ENCODE measurements at places on chromosomes 12 and 14.

DNA sequence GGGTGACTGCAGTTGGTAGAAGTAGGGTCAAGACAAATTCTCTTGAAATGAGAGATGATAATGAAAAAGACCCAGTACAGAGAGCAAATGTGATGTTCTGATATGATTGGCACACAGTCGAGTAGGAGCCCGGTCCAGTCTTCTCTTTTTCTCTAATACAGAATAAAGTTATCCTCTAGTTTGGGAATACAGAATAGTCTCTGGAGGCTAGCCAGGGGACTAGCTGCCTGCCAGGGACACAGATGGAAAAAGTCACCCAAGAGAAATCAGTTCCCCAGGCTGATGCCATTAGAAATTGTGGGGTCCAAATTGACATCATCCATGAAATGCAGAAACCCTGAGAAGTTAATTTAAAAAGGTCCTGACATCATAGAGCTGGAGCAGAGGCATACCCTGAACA lies 177.2 kb upstream of the NEDD1 start:
- DNase-seq: no peak

DNA sequence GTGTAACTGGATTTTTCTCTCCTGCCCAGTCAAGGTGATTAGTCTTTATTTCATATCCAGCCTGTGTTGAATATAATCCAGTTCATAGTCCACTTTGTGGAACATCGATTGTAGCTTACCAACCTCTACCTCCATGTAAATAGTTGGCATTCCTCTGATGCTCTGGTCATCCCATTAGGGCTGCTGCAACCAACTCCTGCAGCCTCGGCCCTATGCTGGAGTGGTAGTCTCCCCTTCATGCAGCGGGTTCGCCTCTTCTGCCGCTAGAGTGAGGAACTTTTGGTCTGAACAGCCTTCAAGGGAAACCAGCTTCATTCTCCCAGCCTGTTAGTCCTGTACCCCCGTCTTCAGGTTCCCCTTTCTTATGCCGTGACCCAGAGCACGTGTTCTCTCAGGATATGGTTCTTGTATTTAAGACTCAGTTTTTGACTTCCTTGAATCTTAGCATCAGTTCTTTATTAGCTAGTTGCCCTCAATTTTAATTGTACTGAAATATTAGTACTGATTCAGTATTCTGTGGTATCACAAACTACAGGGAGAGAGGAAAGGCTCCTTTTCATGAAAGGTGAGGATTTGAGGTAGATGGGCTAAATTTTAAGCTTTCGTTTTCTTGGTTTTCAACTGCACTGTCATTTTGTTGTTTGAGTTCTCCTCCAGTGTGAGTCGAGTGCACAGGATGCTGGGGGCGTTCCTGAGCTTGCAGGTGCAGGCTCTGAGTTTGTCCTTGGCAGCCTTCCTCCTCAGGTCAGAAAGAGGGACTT lies 33.2 kb downstream of the ZNF664 start:
- DNase-seq: no peak

GRCh38 chr14:59150990-59151389 lies 37.5 kb upstream of the DAAM1 start:
- no peak for DNase-seq

DNA sequence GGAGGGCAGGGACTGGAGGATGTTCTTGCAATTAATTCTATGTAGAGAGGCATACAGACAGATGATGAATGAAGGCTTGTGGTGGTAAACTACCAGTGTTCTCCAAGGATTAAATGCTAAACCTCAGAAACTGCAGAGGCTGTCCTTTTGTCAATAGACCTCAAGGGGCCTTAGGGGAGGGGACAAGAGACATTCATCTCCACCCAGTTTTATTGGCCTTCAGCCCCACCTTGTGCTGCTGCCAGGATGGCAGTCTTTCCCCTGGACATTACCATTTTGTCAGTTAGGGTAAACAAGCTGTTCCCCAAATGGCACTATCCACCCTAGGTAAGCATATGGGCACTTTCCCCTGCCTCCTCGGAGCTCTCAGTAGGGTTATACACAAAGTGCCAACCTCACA lies 4.9 kb upstream of the SMAGP start:
- DNase-seq: no peak

DNA sequence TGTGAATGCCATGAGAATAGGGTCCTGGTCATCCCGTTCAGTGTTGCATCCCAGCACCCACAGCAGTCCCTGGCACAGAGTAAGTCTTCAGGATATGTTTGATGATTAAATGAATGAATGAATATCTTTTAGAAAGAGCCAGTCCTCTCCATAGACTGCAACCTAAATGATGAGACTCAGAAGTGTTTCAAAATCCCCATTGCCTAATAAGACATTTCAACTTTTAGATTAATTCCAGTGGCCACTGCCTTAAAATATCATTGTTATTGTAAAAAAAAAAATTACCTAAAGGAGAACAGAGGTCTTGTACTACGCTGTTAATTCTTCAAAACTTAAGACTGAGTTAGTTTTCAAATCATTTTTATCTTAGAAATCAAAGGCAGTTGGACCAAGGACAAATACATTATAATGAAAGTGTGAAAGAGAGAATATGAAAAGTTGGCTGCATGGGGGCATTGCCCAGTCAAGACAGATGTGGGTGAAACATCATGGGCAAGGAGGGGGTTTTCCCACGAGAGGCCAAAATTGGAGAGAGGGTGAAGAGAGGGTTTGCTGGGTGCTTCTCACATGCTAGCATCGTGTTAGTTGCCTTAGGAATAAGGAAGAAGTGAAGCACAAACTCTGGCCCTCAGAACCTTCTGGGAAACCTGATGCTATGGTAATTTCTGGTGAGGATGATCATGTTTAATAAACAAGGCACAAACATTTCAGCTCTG lies 26.3 kb upstream of the CPM start:
- DNase-seq: no peak

- no peak for DNase-seq
Observed at GRCh38 chr12:75661908-75662307, 150.5 kb upstream of the KRR1 start.

- DNase-seq: no peak
Observed at GRCh38 chr14:61238611-61239245, 42.4 kb downstream of the TMEM30B start.

- DNase-seq: no peak
Observed at GRCh38 chr14:20587489-20588154, at the start of gene RNASE11. Gene RNASE11, minus strand, starts transcription at chr14:20588001.

DNA sequence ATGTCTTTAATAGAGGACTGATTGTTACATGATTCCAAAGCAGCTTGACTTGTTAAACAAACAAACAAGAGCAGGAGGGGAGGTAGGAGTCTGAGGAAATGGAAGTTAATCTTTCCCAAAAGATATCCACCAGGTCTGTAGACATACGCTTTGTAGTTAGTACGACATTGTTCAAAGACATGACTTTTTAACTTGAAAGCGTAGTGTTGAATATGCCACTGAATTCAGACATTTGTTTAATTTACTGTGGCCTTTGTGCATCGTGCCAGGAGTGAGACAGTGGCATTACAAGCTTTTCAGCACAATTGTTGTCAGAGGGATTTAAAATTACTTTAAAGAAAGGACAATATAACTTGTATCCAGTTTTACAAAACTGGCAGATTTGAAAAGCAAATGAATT lies 53.0 kb downstream of the SAV1 start:
- DNase-seq: no peak

DNA sequence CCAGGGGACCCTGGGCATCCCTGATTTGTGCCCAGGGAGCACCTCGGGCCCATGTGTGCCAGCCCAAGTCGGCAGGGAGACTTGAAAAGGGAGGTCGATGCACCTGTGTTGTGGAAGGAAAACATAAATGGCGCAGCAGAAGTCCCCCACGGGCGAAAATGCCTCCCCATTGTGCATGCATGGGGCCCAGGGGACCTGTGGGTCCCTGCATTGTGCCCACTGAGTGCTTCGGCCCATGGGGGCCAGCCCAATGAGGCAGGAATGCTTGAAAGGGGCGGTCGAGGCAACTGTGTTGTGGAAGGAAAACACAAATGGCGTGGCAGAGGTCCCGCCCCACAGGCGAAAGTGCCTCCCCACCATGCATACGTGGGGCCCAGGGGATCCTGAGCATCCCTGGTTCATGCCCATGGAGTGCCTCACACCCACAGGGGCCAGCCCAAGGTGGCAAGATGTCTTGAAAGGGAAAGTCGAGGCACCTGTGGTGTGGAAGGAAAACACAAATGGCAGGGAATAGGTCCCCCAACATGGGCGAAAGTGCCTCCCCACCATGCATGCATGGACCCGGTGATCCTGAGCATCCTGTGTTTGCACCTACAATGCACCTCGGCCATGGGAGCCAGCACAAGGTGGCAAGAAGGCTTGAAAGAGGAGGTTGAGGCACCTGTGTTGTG lies 368.0 kb downstream of the ALG10 start:
- no peak for DNase-seq

GRCh38 chr12:52215587-52216031 lies 17.4 kb upstream of the KRT7 start:
- DNase-seq: peak; percentile 91

- DNase-seq: no peak
Observed at GRCh38 chr12:66694666-66695613, 16.1 kb upstream of the GRIP1 start.

DNA sequence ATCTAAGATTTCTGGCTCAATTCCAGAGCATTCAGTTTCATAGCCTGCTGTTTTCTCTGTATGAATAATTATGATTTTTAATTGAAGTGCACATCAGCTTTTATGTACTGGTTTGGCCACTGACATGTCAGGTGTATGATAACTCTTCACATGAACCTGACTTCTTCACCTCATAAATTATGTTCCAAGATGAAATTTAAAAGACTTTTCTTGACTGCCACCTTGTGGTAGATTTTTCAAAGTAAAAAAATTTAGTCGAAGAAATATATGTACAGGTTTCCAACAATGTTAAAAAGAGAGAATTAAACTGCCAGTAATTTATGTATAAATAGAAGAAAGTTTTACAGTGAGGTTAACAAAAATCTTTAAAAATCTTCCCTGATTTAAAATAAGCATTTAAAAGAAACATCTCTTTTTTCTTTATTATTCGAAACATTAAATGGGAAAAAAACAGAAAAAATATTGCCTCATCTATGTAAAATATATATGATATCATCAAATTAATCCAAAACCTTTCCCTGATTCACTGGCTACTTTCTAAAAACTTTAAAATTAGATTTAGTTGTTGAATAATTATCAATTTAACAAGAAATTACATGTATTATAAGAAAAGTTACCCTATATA lies 124.9 kb upstream of the ATXN7L3B start:
- DNase-seq: peak; percentile 10

DNA sequence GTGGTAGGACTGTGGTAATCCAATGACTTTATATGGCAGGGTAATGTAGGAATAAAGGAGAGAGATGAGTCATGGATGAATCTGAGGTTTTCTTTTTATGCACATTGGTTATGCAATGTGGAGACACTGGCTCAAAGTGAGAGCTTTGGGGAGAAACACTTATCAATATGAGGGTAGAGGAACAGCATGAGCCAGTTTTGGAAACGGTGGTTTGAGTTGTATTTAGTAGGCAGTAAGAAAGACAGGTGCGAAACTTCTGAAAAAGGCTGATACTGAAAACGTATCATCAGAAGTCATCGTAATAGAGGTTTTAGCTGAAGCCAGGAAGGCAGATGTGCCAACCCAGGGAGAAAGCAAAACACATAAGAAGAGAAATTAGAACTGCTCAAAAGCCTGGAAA lies 854.8 kb upstream of the SEL1L start:
- DNase-seq: no peak

GRCh38 chr12:68410018-68410660 lies 78.0 kb upstream of the MDM1 start:
- DNase-seq: no peak

DNA sequence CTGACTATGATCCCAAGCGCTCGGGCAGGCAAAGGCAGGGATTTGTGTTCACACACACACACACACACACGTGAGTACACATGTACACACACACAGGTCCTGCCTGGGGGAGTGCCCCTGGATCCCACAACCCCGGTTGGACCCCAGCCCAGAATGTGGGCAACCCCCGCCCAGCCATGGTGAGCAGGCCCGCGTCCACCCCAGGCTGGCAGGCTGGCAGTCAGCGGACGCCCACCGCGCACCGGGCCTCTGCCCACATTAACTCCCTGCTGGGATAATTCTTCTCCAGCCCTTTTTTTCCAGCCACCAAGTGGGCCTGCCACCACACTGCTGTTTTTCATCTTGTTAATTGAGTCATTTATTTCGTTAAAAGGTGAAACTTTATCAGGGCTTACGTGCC lies 256.2 kb downstream of the BCL11B start:
- no peak for DNase-seq

GRCh38 chr14:56049536-56049935 lies 68.7 kb upstream of the PELI2 start:
- no peak for DNase-seq

DNA sequence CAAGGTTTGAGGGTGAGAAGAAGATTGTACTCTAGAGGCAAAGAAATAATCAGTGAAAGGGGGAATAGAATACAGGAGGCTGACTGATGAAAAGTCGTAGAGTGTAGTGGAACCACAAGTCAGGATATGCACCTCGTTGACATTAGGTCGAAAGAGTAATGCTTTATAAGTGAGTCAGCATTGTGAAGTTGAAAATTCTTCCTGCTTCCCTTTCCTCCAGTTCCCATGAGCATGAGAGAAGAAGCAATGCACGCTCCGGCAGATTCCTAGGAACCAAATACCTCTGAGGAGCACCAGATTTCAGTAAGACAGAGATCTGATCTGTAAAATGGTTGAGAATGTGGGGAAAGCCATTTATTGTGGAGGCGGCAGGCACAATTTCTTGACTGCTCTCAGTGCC lies 16.5 kb downstream of the CCER1 start:
- no peak for DNase-seq

DNA sequence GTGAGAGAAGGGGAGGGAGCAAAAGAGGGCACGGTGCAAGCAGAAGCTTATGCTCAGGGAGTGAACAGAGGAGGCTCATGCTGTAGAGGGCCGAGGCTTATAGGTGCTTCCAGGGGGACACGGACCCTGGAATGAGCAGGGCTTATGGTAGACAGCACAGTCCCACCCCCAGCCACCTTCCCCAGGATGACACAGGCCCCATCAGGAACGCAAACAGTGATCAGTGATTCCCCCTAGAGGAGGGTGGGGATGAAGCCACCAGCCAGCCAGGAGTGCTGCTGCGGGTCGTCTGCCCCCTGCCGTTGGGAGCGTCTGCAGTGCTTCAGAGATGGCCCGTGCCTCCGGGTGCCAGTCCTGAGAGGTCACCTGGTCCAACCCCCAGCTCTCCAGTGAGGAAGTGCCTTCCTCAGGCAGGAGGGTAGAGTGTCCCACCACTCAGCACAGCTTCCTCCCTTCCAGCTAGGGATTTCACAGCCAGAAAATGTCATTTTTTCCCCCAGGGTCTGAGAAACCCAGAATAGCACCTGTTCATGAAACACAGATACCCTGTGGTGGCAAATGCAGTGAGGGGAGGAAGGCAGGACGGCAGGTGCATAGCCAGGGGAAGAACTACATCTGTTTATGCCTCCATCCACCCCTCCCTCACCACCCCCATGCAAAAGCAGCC lies 60.7 kb downstream of the SLC6A12 start:
- DNase-seq: peak; percentile 87

DNA sequence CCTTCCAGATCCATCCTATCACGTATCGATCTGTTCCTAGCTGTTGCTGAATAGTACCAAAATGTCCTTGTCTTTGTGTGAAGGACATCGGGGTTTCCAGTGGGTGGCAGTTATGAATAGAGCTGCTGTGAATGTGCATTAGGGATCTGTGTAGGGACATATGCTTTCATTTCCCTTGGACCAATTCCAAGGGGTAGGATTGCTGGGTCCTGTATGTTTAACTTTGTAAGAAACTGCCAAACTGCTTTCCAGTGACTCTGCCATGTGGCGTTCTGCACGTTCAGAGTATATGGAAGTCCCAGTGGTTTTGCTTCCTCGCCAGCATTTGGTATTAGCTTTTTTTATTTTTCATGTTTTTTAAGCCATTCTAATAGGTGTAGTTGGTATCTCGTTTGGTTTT lies 28.6 kb downstream of the PACS2 start:
- DNase-seq: no peak

- DNase-seq: no peak
Observed at GRCh38 chr12:50952510-50952909, at the start of gene HIGD1C. Gene HIGD1C, plus strand, starts transcription at chr12:50952544. Its CDS starts 1,455 bp downstream, at chr12:50953999.

All from SW480 (cell line).